NCI-H2171 (cell line): ENCODE measurements at places on chromosomes 3 and 15.

DNA sequence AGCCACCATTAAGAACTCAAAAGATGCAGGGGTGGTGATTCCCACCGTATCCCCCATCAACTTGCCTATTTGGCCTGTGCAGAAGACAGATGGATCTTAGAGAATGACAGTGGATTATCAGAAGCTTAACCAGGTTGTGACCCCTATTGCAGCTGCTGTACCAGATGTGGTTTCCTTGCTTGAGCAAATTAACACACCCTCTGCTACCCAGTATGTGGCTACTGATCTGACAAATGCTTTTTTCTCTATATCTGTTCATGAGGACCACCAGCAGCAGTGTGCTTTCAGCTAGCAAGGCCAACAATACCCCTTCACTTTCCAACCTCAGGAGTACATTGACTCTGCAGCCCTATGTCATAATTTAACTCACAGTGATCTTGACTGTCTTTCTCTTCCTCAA, 8.6 kb upstream of the MCF2L2 start:
- DNase-seq = no peak

DNA sequence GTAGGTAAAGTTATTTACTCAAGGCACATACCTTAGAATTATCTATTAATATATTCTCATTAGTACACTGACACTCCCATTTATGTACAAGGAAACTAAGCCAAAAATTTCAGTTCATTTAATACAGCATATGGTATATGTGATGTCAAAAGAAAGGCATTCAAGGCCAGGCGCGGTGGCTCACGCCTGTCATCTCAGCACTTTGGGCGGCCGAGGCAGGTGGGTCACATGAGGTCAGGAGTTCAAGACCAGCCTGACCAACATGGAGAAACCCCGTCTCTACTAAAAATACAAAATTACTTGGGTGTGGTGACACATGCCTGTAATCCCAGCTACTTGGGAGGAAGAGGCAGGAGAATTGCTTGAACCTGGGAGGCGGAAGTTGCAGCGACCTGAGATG, 435.2 kb downstream of the GBE1 start:
- no peak for DNase-seq

- DNase-seq = no peak
Observed at GRCh38 chr3:171614318-171614921, 154.2 kb upstream of the TNIK start.

- no peak for DNase-seq
Observed at GRCh38 chr3:154228561-154229216, 95.6 kb downstream of the DHX36 start.

DNA sequence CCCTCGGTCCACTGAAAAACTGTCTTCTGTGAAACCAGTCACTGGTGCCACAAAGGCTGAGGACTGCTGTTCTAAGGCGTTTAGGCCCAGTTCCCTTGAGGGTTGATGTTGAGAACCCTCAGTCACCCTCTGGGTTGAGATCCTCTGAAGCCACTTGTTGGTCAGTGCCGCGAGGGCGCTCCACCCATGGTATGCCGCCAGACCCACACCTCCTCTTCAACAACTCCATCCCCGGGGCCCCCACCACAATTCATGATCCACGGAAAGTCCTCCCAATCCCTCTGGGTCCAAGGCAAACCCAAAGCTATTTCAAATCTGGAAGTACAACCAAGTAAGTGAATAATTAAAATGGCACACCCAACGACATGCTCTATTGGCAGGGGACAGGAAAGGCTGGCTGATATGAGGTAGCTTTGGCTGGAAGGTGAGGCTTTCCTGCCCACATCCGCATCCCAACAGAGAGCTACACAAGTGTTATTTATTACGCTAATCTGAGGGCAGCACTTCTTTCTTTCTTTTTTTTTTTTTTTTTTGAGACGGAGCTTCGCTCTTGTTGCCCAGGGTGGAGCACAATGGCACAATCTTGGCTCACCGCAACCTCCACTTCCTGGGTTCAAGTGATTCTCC, 58.1 kb downstream of the XXYLT1 start:
- DNase-seq = no peak

GRCh38 chr3:152646004-152646403, 188.9 kb upstream of the P2RY1 start:
- DNase-seq = no peak

DNA sequence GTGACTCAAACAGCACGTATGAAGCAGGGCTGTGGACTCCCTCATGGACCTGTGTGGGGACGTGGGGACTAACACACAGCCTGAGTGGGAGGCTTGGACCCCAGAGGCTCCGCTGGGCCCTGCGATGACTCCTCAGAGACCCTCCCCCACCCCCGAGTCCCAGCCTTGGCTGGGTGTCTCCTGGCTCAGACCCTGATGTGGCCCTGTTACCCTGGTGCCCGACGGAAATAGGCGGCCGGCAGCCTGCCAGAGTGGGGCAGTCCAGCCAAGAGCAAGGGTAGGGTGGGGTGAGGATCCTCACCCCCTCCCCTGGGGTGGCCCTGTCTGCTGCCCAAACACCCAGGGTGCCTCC, 15.3 kb downstream of the TNK2 start:
- DNase-seq = no peak

- no peak for DNase-seq
Observed at GRCh38 chr3:69547461-69547880, 161.6 kb upstream of the FRMD4B start.

DNA sequence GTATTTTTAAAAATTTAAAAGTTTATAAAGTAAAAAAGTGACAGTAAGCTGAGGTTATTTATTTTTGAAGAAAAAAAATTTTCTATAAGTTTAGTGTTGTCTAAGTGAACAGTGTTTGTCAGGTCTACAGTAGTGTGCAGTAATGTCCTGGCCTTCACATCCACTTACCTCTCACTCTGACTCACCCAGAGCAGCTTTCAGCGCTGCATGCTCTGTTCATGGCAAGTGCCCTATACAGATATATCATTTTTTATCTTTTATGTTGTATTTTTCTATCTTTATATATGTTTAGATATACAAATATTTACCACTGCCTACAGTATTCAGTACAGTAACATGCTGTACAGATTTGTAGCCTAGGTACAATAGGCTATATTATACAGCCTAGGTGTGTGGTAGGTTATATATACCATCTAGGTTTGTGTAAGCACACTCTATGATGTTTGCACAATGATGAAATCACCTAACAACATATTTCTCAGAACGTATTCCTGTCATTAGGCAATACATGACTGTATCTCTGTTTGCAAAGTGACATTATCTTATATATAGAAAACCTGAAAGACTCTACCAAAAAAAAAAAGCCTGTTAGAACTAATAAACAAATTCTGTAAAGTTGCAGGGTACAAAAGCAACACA, 75.9 kb upstream of the TMC3 start:
- DNase-seq = no peak

GRCh38 chr3:70358978-70359580, 46.6 kb upstream of the MDFIC2 start:
- no peak for DNase-seq

GRCh38 chr3:154059833-154060232, 61.4 kb upstream of the ARHGEF26 start:
- no peak for DNase-seq

DNA sequence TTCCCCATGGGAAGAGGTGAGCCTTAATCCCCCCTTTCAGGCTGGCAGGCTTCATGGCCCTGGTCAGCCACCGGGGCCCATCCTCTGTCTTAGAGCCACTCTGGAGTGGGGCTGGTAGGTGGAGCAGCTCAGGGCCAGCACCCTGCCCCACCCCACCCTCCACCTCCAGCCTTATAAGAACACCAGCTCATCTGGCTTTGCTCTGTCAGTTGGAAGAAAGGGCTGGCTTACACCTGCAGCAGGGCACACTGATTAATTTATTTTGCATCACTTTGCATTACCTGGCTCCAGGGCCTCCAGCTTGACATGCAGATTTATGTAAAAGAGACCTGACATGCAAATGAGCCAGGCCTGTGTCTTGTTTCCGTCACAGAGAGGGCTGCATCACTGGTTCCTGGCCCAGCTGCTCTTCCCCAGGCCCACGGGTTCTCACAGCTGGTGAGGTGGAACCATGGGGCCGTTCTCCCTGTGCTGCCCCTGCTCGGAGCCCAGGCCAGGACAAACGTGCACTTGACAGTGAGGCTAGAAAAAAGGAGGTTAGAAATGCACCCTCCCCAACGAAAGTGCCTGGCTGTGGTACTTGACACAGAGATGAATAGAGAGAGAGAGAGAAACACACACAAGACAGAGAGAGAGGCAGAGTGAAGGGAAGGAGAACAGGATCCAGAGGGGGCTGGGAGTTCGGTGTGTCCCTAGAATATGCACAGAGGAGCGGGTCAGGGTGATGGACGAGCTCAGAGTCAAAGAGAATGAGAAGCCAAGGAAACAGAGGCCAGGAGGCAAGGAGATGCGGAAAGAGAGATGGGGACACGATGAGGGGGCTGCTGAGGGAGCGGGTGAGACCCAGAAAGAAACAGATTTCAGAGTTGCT, 44.5 kb upstream of the MAGEF1 start:
- DNase-seq = no peak

DNA sequence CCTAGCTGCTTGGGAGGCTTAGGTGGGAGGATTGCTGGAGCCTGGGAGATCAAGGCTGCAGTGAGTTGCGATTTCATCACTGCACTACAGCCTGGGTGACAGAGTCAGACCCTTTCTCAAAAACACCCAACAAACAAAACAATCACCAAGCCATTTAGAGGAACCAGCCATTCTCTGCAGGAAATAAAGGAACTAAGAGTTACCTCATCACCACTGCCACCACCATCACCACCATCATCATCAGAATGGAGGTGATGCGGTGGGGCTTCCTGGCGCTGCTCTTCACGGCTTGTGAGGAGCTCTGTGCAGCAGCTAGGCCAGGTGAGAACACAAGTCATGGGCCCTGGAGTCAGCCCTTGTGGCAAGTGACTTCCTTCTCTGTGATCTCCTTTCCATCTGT, 37.7 kb upstream of the KLHL25 start:
- DNase-seq = no peak

DNA sequence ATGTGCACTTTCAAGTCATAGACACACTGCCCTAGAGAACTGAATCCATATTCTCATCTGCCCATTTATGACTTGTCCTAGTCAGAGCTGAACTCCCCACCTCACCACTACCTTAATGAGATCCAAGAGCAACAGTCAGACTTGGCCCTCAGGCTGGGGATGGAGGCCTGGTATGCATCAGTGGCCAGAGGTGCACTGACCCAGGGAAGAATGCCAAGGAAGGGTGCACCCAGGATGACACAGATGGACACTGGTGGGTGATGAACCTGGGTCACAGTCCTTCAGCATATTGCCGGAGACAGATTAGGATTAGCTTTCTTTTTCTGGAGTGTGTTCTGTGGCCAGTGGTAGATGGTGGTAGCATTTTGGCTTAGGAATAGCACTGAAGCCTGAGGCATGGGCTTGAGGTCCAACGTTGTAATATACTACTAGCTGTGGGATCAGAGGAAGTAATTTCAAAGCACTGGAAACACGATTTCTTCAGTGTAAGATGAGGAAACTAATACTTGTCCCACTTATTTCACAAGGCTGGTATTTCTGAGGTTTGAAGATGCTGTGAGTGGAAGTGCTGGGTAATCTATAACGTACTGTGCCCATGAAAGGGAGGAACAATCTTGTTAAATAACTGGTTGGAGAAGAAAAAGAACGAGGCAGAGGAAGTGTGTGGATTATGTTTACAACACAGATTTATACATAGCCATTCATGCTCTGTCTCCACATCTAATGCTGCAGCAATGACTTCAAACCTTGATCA, 265.0 kb downstream of the THRB start:
- no peak for DNase-seq

- DNase-seq = no peak
Observed at GRCh38 chr3:89227218-89227617, 119.8 kb downstream of the EPHA3 start.

DNA sequence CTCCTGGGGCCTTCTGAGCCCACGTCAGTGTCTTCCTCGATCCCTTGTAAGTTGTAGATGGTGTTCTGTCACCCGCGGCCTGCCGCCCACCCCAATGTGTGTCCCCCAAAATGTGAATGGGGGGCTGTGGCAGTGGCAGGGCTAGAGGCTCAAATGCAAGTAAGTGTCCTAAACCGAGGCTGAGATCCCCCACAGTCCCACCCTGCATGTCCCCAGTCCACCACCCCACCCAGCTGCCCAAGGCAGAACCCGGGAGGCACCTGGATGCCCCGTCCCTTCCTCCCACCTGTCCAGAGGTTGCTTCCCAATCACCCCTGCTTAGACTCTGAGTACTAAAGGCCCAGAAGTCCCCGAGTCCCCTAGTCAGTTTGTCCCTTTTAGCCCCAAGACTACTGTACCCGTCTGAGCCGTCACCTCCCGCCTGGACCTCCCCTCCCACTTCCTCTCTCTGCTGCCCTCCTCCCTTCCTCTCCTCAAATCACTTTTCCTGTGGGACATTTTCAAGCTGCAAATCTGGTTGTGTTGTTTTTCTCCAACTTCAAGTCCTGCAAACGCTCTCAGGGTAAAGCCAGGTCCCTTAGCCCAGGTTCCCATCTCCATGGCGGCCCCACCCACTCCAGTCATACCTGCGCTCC, 11.8 kb upstream of the PLXND1 start:
- DNase-seq = no peak

DNA sequence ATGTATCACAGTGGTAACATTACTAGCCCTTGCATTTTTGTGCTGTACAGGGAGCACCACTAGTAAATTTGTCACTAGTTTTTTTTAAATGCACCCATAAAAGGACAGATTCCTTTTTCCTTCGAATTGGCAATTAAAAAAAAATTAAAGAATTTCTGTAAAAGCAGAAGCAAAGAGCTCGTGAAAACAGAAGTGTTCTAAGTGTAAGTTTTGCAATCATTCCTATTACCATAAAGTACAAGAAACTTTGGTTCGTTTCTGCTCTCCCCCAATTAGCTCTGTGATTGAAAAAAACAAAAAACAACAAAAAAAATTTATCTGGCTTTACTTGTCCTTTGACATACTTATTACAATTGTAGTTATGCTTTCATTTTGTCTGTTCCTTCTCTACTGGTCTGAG, 5.3 kb downstream of the SERP1 start:
- no peak for DNase-seq
